CD4-positive, alpha-beta T cell (primary cell): ENCODE measurements at places on chromosomes 2 and 18.

DNA sequence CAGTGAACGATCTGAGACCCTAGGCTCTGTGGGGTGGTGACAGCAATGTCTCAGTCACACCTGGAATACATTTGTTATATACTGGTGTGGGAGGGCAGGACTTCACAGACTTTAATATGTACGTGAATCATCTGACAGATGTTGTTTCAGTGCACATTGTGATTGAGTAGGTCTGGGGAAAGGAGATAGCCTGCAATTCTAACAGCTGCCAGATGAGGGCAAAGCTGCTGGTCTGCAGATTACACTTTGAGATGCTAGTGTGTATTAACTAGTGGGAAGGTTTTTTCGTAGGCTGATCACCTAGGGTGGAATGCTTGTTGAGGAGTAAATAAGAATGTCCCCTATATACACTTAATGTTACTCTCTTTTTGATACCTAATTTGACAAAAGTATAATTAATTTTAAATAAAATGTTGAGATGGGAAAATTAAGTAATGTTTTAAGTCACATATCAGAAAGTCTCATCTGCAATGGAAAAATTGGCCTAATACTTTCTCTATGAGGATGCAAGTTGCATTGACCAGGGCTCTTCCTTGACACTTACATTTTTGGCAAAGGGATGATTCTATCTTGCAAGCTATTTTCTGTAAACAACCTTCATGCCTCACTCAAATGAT, 496.9 kb upstream of the HNMT start:
- no peak for DNase-seq

- DNase-seq, result no peak
Observed at GRCh38 chr2:209648714-209649113, 122.9 kb upstream of the UNC80 start.

DNA sequence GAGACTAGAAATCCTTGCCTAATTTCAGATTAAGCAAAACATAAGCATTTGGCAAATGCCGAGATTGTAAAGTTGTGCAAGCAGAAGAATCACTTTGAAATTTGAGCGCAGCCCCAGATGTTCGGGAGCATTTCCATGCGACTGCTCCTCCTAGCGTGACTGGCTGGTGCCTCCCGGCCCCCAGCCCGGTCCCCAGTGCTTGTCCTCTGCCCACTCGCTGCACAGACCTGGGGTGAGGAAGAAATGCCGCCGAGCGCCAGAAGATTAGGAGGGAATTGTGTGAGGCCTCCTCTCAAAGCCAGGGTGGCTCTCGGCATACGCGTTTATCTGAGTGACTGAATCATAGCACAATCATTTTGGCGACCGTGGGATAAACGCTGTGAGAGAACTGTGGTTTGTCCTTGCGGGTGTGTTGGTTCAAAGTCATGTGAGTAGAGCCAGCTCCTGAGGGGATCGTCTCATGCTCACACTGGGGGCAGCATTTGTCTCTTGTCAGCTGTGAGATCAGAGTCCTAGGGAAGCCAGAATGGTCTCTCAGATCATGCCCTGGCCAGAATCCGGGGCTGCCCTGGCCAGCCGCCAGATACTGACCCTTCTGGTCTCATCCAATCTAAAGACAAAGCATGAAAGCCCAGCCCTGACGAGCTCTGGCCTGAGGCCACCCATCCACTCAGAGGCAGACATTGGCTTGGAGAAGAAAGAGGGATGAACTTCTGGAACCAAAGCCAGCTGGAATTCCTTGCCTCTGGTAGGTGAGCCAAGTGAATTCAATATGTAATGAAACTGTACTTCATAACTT, 189.3 kb downstream of the SH3RF3 start:
- DNase-seq, result no peak

DNA sequence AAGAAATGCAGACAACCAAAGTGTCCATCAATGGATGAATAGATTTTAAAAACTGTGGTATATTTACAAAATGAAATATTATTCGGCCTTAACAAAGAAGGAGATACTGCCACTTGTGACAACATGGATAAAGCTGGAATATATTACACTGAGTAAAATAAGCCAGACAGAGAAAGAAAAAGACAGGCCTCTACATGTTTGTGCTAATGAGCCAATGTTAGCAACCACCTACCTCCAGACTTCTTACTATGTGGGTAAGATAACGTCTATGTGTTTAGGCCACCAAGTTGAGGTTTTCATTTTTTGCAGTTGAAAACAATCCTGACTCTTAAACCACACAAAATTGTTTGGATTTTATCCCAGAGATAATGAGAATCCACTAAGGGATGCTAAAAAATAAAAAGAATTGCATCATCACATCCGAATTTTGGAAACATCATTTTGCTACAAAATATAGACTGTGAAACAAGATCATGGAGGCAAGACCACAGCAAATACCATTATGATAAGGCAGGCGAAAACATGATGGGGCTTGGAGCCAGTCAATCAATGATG, 47.0 kb downstream of the EVA1A start:
- DNase-seq, result no peak

GRCh38 chr2:9336576-9337314, 86.6 kb downstream of the ITGB1BP1 start:
- no peak for DNase-seq

GRCh38 chr2:236054125-236054524, 114.1 kb downstream of the GBX2 start:
- no peak for DNase-seq

DNA sequence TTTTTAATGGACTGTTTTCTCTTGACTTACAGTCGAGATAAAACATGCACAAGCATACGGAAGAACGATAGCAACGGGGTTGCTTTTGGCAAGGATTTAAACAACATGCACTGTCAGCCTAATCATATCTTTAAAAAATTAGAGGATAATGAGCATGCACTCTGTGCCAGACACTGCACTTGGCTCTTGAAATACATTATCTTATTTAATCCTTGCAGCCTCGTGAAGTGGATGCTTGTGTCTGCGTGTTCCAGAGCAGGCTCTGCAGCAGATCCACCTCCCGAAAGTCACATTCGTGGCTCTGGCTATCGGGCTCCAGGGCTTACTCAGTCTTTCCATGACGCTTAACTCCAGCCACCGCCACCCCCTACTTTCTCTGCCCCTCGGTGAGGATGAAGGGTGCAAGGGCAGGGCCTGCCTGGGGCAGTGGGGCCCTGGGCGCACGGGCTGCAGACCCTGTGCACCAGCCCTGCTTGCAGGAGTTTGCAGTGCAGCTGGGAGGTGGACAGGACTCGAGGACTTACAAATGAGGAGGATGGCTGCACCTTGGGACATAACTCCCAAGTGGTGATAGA, 61.7 kb downstream of the ACKR3 start:
- DNase-seq, result no peak

GRCh38 chr2:169661265-169661664, 32.9 kb downstream of the CFAP210 start:
- DNase-seq, result no peak

- no peak for DNase-seq
Observed at GRCh38 chr18:62732617-62733016, 17.3 kb downstream of the PHLPP1 start.

- DNase-seq, result no peak
Observed at GRCh38 chr2:170715932-170716777, 1.0 kb downstream of the SP5 start.

- DNase-seq, result no peak
Observed at GRCh38 chr2:149740490-149740889, 152.9 kb upstream of the MMADHC start.

DNA sequence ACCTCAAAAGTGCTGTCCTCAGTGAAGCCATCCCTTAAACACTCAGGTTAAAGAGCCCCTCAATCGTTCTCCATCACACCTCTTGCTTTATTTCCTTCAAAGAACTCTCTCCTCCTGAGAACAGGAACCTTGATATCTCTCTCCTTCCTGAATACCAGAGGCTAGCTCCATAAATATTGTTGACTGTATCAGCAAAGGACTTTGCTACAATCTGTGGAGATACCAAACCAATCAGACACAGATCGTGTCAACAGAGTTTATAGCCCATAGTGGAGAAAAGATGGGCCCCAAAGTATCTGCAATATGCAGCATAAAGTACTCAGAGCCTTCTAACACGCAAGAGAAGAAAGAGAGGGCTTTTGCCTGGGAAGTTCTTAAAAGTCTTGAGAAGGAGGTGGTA, 36.4 kb downstream of the PLEKHM3 start:
- DNase-seq, result no peak

- DNase-seq, result no peak
Observed at GRCh38 chr2:240611601-240612210, 13.6 kb upstream of the GPR35 start.

DNA sequence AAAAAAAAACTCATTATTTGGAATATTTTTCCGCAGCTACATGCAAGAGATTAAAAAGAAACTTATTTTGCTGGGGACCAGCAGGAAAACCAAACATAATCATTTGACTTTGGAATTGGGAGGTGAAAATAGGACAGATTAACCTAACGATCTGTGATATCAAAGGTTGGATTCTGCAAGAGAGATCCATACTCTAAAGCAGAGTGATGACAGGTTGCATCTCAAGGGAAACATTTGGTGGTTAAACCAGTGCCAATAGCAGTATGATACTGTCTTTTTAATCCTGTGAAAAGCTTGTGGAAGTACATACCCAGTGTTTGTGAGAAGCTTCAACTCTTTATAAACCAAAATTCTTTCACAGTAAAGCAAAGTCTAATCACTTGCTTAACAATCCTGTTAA, 5.3 kb upstream of the IKZF2 start:
- no peak for DNase-seq

DNA sequence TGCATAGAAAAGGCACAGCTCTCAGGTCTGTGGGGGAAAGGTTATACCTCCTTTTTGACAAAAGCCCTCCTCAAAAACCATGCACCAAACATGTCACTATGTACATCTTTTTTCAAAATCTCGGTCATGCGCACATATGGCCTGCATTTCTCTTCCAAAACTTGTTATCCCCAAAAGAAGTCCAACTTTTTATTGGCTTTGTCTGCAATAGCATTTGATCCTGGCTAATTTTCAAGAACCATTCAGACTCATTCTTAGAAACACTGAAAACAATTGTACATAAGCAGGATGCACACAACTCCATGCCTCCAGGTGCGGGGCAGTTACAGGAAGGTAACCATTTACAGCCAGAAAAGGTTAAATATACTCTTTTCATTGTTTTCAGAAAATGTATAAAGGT, 21.9 kb downstream of the SERTAD2 start:
- DNase-seq, result no peak

DNA sequence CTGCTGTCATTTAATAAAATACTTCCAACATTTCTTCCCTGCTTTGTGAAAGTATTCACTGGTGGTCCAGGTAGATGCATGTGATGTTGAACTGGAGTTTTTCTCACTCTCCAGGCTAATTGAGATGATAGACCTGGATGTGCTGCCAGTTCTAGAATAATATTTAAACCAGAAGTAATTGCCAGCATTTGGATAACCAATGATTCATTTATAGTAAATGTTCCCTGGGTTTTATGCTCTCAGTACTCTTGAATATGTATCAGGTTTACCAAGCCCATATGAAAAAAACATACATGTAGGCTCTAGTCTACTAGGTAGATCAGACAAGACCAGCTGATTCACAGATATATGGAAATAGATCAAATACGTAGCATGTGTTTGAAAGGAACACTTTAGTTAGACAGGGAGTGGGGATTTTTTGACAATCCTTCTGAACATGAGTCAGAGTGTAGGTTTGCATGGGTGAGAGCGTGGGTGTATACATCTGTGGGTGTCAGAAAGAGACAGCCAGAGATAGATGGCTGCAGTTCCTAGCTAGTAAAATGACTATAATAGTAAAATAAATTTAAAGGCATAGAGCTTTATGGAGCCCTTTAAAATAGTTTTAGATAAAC, 115.1 kb downstream of the NAB1 start:
- no peak for DNase-seq

DNA sequence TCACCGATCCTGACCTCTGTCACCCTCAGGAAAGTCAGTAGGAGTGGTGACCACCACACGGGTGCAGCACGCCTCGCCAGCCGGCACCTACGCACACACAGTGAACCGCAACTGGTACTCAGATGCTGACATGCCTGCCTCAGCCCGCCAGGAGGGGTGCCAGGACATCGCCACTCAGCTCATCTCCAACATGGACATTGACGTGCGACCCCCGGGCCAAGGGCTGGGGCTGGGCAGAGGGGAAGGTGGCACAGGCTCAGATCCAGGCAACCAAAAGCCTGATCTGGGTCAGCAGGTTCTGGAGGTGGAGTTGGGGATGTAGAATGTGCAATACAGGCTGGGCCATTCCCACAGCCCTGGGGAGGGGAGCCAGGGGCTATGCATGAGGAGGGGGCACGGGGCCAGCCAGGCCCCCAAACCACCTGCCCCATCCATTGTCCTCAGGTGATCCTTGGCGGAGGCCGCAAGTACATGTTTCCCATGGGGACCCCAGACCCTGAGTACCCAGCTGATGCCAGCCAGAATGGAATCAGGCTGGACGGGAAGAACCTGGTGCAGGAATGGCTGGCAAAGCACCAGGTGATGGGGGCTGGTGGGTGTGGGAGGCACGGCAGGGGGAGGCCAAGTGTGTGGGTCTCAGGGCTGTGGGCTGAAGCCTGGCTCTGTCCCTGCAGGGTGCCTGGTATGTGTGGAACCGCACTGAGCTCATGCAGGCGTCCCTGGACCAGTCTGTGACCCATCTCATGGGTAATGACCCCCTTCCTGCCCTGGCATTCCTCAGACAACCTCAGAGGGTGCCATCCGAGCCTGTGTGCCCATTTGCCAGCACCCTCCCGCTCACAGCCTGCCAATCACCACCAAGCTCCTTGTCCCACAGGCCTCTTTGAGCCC, 1.4 kb downstream of the ALPI start:
- no peak for DNase-seq

- no peak for DNase-seq
Observed at GRCh38 chr2:23114299-23114698, 270.7 kb upstream of the KLHL29 start.

GRCh38 chr2:74031221-74031620, 46.5 kb downstream of the TET3 start:
- no peak for DNase-seq

GRCh38 chr18:22200611-22201225, 31.3 kb downstream of the GATA6 start:
- no peak for DNase-seq

DNA sequence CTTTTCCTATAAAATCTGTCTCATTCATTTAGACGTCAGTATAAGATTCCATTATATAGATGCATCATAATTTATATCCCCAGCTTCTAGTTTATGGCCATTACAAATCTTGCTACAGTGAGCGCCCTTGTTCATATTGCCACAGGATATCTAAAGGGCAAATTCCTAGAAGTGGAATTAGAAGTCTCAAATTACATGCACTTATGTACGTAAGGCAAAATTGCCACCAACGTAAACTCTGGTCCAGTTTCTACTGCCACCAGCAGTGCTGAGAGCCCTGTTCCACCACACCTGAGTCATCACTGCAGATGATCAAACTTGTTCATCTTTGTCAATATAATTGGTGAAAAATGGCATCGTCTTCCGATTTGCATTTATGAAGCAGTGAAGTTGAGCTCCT, 90.9 kb upstream of the ID2 start:
- DNase-seq, result no peak

- no peak for DNase-seq
Observed at GRCh38 chr18:51020536-51020935, 9.5 kb upstream of the SMAD4 start.
